ENCODE measurements at places on chromosomes 12 and 14.

GRCh38 chr14:72801381-72801812, 92.5 kb downstream of the DPF3 start:
- peak; percentile 96 for DNase-seq

DNA sequence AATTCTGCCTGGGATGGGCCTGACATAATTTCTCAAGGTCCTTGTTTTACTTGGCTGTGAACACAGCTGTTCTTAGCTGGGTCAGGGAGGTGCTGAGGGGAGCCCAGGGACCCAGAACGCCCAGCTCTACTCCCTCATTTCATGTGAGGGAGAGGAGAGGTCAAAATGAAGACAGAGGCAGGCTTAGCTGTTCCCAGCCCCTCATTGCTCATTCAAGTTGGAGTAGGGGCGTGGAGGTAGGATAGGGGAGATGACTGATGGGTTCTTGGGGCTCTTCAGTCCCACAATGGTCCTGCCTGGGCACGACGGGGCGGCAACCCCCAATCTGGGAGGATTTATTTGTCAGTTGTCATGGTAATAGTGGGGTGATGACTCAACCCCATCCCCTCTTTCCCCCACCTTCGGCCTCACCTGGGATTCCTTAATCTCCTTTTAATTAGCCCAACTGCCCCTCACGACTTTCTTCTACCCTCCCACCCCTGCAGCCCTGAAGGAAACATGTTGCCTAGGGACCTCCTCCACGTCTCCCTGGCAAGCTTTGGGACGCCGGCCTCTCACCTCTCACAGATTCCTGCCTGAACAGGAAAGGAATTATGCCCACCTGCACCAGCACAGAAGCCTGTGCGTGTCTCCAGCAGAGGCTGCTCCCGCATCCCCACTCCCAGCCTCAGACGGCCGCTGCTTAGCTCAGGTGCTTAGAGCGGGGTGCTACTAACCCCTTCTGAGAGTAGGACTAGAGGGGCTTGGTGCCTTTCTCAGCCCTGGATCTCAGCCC, 10.2 kb downstream of the SPRYD3 start:
- no peak for DNase-seq

- no peak for DNase-seq
These were observed 8.5 kb downstream of the L3HYPDH start for GRCh38 chr14:59475709-59476108.

- DNase-seq: no peak
These were observed 13.9 kb downstream of the GNS start for GRCh38 chr12:64745259-64745807.
